ENCODE measurements at places on chromosomes 4 and X.
A peak's percentile ranks its signal among the peaks of the same experiment; 100 is the strongest.

- DNase-seq = no peak
These were observed 239.2 kb downstream of the ANTXR2 start for GRCh38 chr4:79833857-79834256.

GRCh38 chrX:134782796-134783195 lies 124.5 kb upstream of the PLAC1 start:
- peak; percentile 19 for DNase-seq

GRCh38 chrX:33855251-33855650 lies 276.9 kb downstream of the FAM47A start:
- DNase-seq = no peak

DNA sequence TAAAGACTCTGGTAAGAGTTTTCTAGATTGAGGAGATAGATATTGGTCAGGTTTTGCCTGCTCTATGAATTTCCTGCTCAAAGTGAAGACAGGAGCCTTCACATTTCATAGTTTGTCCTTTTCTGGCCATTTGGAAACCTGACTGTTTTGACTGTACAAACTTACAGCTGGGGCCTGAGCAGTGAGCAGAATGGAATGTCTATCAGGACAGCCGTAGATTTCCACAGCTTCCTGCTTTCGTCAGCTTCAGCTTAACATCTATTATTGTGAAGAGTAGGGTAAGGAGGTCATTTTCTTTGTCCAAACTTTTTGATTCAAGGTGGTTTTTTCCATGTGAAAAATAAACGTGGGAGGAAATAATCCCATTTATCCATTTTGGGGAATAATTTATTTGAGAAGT lies 124.3 kb upstream of the DIPK2B start:
- DNase-seq = no peak

GRCh38 chr4:52966781-52967180 lies 104.7 kb downstream of the RASL11B start:
- no peak for DNase-seq

DNA sequence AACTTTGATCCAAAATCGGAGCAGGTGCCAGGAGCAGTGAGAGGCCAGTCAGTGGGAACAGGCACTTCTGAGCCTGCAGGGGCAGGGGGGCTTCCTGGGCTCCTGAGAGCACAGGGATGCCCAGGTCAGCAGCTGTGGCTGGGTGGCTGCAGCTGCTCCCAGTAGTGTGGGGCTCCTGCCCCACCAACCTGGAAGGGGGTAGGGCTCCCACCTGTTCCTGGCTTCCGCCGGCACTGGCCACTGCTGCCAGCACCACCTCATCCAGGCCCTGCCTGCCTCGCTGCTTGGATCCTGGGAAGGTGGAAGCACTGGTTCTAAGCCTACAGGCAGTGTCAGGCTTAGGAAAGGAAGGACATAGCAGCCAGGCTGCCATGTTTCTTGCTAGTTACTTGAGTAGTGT lies 18.6 kb downstream of the GRK4 start:
- DNase-seq = no peak

- no peak for DNase-seq
These were observed 600 bp upstream of the HEPH start for GRCh38 chrX:66163447-66163846.

- no peak for DNase-seq
These were observed 108.3 kb upstream of the KLHL4 start for GRCh38 chrX:87409113-87409841.

DNA sequence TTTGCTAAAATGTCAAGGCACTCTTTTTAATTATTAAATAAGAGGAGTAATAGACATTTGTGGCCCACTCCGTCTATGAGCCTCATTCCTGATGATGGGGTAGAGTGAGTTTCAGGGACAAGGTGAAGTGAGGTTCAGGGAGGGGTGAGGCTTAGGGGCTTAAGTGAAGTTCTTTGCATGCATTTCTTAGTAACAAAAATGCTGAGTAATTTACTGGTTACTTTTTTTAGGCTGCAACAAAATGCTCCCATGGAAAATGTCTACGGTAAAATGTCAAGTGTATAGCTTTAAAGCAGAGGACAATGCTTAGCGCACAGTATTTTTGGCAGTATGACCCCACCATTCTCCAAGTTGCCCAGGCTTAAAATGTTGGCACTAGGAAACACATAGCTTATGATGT lies 2.0 kb upstream of the USO1 start:
- DNase-seq = no peak

- no peak for DNase-seq
These were observed 667.3 kb downstream of the GALNTL6 start for GRCh38 chr4:172480471-172480870.

GRCh38 chr4:154778264-154778663 lies 2.8 kb upstream of the RBM46 start:
- no peak for DNase-seq

GRCh38 chr4:102871772-102872171 lies 3.0 kb downstream of the CISD2 start:
- DNase-seq = no peak

DNA sequence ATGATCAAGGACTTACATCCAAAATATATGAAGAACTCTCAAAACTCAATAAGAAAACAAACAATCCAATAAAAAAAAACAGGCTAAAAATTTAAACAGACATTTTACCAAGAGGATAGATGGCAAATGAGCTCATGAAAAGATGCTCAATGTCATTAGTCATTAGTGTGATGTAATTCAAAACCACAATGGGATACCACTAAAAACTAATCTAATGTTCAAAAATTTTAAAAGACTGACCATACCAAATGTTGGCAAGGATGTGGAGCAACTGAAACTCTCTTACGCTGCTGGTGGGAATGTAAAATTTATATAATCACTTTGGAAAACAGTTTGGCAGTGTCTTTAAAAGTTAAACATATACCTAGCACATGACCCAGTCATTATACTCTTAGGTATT lies 43.7 kb downstream of the RPS6KA6 start:
- DNase-seq = no peak

DNA sequence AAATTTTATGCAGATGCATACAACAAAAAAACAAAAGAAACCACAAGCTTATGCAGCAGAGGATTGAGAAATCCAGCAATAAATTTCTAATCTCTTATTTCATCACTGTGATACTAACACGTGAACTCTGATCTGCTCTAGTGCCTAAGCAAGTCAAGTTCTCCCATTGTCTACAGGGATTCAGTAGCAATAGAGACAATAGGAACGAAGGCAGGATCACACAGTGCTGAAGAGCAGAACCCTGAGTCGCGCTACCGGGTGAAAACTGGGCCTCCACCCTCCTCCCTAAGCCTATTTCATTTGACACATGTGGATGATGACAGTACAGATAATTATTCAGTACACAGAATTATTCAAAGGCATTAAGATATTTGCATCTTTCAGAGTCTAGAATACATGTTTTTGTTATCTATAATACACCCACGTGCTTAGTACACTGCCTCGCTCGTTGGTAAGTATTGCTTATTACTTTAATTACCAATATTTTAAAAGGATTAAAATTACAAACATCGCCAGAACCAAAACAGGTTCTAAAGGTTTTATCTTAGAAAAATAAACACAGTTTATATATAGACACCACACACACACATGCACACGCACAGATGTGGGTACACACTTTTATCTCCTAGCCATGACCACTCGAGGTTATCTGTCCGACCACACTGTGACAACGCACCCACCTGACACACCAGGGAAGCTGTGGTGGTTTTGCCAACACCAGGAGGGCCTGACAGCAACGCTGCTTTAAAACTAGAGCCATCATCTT lies 60.1 kb downstream of the RFC1 start:
- no peak for DNase-seq

GRCh38 chr4:4333265-4333706 lies 43.2 kb downstream of the ZBTB49 start:
- no peak for DNase-seq

- no peak for DNase-seq
These were observed 62.4 kb downstream of the ANAPC10 start for GRCh38 chr4:145035494-145036136.

DNA sequence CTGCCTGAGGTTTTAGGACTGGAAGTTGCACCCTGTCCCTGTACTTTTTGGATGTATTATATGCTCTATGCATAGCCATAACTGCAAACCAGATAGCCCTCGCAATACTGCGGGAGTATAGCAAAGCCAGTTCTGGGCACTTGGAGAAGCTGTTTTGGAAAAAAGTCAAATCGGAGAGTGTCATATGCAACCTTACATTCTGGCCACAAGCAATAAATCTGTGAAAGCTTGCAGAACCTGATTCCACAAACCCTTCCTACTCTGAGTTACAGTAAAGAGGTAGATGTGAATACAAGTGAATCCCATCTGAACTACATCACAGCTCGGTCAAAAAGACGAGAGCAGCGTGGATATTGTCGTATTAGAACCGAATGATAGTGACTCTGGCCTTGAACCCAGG lies 10.3 kb downstream of the HELT start:
- no peak for DNase-seq

DNA sequence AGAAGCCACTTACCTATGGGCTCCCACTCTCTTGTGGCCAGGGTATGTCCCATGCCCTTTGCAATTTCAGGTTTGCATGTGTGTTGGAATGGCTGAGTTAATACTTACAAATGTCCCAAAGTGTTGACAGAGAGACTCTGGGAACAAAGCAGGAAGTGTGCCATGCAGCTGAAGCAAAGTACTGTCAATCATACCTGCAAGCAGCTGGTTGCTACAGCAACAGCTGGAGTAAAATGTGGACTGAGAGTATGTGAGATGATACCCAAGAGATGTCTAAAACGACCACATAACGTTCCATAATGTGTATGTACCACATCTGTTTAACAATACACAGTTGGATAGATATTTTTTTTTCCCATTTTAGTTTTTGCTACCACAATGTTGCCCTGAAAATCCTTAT lies 82.8 kb upstream of the CAMK2D start:
- no peak for DNase-seq

DNA sequence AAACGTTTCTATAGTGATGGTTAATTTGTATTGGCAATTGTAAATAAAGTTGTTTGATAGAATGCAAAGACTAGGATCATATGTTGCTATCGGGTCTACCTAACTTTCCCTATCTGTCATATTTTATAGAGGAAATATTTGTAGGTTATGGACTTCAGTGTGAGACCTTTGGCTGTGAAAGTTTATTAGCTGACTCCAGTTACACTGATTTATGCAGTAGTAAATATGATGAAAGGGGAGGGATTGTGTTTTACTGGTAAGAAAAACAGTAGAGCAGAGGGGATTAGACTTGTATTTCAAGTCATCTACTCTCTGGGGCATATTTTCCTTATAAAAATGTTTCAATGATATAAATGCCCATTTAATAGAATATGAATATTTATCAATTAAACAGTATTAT lies 43.8 kb downstream of the ADGRL3 start:
- no peak for DNase-seq

- peak; percentile 54 for DNase-seq
These were observed 6.9 kb upstream of the CLOCK start for GRCh38 chr4:55553441-55554201.

GRCh38 chr4:83629945-83630721 lies 94.2 kb downstream of the GPAT3 start:
- DNase-seq = peak; percentile 13

DNA sequence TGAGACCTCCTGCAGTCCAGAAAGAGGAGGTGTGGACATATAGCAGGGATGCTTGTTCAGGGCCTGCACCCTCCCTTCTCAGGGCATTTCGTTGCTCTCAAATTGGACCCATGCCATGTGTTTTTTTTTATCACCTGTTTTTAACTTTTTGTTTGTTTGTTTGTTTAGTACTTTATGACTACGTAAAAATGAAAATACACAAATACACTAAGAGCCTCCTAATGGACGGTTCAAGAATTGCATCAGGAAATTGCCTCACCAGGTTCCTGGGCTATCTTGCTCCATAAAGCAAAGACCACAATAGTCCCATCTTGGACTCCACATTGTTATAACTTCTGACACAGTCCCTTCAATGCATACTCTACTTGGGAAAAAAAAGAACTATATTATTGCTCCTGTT lies 1685.9 kb upstream of the TENM3 start:
- no peak for DNase-seq

DNA sequence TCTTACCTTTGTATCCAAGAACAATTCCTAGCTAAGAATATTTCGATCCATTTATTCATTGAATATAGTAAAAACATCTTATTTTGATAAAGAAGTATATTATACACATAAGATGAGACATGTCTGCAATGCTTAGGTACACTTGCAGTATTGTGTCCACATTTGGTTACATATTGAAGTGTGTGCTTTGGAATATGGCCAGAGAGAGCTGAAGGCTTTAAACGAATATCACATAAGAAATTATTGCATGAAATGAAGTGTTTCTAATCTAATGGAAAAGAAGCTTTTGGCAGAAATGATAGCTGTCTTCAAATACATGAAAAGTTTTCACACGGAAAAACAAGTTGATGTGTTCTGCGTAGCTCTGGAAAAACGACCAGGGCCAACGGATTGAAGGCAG lies 516.1 kb upstream of the ZFP42 start:
- no peak for DNase-seq

DNA sequence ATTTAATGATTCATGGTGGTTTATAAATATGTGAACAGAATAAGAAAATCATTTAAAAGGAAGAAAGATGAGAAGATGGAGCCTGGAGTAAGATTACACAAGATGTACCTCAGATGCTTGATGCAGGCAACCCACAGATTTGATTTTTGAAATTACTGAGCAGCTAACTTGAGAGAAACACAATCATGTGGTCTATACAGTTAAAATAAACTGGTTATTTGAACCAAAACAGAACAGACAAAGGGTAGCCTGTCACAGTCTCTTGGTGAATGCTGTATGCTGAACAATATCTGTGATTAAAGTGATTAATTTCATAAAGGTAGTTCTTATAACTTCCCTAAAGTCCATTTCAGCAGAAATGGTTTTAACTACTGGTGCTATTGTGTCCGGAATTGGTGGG lies 4.2 kb downstream of the PI4K2B start:
- DNase-seq = no peak

GRCh38 chrX:129798888-129799287 lies 19.1 kb downstream of the SASH3 start:
- no peak for DNase-seq

DNA sequence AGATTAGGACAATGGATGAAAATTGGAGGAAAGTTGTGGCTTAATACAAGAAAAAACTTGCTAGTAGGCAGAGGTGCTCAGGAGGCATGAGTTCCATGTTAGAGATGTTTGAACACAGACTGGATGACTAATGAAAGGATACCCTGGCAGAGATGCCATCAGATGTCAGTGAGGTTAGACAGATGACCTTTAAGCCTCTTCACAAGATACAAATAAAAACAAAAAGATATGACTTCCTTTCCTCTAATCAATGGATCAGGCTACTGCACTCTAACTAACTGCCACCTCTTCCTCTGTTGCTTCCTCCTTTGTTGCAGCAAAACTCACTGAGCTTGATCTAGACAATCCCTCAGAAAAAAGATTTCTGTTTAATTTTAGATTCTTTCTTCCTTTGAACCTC lies 14.7 kb downstream of the STAP1 start:
- no peak for DNase-seq

- no peak for DNase-seq
These were observed 838 bp upstream of the ABCG2 start for GRCh38 chr4:88159229-88159725.

DNA sequence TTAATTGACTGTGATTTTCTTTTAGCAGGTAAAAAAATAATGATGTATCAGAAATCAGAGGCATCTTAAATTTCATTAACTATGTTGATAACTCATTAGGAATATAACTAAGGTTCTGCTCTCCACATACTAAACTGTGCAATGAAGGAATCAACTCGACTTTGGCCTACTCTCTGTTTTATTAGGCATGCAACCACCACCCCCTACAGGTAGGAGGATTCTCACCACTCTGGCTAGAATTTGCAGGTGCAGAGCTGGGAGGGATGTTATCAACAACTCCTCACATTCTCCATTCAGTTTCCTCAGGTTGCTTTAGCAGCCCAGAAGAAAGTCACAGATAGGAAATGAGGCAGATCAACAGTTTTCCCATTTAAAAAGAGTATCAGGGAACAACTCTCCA lies 160.1 kb downstream of the COX18 start:
- DNase-seq = no peak

- DNase-seq = no peak
These were observed 17.9 kb upstream of the CXCL11 start for GRCh38 chr4:76053730-76054129.

All from CD4-positive, alpha-beta T cell treated with Interleukin-21 for 1 hour (primary cell).